Activated T-helper 17 cell treated with anti-CD3 and anti-CD28 coated beads, Interleukin-2, amount 50 U/mL, for 72 hours (primary cell): ENCODE measurements at places on chromosomes 2 and 18.

DNA sequence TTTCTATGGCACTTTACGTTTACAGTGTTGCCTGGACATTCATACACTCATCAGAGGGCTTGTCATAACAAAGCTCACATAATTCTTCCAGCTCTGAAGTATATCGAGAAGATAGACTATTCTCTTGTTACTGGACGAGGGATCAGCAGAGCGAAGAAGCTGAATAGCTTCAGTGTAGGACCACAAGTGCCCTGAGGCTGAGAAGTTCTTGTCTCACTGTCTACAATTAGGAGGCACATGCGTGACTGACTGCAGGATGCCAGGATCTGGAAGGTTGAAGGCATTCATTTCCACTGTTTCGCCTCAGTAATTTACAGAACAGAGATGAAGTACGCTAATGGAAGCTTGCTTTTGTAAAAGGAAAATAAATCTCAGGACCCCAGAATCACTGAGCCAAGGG lies 9.6 kb downstream of the SH3YL1 start:
- no peak for ATAC-seq

GRCh38 chr2:120933693-120934573 lies 198.3 kb downstream of the GLI2 start:
- ATAC-seq: no peak

DNA sequence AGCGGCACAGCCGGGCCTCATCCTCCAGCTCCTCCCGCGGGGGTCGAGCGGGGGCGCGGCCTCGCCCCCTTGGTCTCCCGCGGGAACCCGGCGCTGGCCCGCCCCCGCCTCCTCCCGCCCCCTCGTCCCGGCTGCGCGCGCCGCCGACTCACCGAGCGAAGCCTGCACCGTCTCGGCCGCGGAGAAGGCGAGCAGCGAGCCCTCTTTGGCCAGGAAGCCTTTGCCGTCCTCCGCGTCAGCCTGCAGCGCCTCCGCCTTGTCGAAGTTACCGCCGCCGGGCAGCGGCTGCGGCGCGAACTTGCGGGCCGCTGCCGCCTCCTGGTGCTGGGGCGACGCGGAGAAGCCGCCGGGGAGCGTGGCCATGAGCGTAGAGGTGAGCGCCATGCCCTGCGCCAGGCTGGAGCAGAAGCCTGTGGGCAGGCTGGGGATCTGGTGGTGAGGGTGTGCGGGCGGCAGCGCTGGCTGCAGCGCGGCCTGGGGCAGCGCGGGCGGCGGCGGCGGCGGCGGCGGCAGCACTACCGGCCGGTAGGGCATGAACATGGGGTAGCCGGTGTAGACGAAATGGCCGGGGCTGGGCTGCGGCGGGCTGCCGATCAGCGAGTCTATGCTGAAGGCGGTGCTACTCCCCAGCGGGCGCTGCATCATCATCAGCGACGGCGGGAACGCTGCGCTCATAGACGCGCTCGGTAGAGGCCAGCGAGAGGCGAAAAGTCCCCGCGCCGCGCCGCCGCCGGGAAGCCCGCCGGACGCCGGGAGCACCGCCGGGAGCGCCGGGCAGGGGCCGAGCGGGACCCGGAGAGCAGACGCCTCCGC lies 683 bp downstream of the GBX2 start:
- no peak for ATAC-seq

DNA sequence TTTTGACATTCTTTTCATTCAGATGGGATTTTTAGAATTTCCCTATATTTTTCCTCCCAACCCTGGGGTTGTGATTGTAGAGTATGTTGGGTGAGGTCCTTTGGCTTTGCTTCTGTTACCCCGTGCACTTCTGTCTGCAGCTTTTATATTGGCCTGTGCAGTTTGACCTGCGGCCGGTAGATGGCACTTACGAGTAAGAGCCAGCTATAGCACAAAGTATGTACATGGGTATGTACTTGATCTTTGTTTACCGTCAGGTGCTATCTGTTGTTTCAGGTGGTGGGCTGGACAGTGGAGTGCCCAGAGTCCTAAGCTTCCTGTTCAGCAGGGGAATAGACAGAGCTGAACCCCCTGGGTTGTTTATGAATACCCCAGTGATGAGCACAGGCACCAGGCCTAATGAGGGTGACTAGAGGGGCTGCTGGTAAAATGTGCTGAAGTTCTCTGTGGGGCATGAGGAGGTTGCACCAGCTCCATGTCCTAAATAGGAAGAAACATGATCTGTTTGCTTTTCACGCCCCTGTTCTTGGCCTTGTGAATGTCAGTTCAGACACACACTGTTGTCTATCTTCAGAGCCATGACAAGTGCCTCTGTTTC lies 58.9 kb upstream of the THUMPD2 start:
- no peak for ATAC-seq

GRCh38 chr2:123771928-123772632 lies 253.0 kb upstream of the CNTNAP5 start:
- ATAC-seq: no peak

DNA sequence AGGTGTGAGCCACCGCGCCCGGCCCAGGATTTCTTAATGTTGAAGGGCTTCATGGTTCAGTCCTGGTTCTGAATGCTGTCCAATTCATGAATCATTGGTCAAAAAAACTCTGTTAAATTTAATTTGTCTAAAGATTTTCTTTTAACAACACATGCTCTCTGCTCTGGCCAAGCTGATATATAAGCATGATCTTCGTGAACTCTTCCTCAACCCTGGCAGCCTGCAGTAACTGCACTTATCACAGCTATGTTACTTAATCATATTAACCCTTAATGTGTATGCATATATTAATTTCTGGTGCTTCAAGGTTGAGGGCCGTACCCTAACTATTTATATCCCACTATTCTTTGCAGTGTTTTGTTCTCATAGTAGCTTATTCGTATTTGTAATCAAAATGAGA lies 29.4 kb upstream of the FRZB start:
- ATAC-seq: no peak
